ENCODE measurements at places on chromosomes 2 and 18. TPM values are rescaled to one million over a fixed set of nuclear protein-coding genes. Genes with fewer than 3 reads are reported as not detected.

DNA sequence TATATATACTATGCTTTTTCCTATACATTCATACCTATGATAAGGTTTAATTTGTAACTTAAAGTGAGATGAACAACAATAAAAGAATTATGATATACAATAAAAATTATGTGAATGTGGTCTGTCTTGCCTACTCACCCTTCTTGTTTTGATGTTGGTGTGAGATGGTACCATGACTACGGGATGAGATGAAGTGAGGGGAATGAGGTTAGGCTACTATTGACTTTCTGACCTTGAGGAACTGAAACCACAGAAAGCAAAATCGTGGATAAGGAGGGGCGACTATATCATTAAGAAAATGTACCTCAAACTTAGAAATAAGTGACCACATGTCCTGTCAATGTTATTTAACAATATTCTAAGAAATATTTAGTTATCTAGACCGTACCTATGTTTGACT, 103.9 kb upstream of the PPP1CB start:
- DNase-seq: no peak

DNA sequence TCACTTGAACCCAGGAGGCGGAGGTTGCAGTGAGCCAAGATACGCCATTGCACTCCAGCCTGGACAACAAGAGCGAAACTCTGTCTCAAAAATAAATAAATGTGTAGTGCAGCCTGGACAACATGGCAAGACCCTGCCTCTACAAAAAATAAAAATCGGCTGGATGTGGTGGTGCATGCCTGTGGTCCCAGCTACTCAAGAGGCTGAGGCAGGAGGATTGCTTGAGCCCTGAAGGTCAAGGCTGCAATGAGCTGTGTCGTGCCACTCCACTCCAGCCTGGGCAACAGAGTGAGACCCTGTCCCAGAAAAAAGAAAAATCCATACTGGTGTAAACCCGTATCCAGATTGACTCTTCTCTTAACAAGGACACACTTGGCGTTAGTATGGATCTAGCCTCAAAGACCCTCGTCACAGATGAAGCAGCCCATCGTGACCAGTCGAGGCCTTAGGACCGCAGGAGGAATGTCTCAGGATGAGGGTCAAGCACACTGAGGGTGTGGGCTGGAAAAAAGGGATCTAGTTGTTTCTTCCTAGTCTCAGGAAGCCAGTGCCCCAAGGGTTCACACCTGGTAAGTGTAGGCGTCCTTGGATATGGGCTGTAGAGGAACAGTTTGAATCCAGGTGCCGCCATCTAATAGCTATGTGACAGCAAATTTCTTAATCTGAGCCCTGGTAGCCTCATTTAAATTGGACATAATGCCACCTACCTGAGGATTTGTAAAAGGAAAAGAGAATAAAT, 4.0 kb upstream of the GPBAR1 start:
- no peak for DNase-seq

DNA sequence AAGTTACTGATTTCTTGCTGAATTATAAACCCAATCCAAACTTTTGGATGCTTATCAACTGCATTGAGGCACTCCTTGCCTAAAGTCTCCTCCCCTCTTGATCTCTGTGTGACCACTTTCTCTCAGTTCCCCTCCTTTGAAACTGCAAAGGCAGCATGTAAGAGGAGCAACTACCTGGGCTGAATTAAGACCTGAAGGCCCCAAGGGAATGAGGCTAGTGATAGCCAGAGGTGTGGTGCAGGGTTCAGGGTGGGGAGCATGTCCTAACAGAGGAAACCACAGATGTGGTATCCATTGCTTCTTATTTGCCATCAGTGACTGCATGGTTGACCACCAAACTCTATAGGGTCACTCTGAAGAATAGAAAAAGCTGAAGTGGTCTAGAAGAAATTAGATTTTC, 557.9 kb downstream of the TNS1 start:
- no peak for DNase-seq

GRCh38 chr2:144650907-144651306, 131.0 kb upstream of the ZEB2 start:
- no peak for DNase-seq

DNA sequence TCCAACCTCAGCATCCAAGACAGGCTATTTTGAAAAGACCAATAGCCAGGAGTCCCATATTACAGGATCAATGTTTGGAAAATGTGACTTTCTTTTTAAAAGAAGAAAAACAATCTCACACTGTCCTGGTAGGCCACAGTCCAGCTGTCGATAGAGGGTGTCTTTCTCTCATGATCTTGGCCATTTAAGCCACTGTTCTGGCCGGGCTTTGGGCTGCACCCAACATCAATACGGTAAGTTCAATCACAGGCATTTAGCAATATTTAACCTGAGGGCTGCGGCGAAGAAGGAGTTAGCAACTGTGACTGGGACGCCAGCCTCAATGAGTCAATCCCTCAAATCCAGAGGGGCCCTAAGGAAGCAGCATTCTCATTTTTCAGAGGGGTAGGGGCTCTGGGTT, 69.0 kb downstream of the CELF4 start:
- DNase-seq: no peak

DNA sequence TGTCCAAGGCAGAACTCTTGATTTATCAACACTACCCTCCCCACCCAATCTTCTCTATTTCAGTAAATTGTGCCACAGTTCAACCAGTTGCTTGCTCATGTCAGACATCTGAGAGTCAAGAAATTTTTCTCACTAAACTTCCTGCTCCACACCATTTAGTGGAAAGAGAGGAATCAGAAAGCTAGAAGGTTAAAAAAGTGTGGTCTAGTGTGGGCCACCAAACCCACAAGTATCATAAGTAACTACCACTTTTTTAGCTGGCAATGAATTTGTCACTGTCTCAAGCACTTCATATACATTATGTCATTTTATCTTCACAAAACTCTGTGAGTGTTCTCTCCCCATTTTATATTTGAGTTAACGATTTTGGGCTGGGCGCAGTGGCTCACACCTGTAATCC, 16.6 kb upstream of the MSTN start:
- DNase-seq: no peak

DNA sequence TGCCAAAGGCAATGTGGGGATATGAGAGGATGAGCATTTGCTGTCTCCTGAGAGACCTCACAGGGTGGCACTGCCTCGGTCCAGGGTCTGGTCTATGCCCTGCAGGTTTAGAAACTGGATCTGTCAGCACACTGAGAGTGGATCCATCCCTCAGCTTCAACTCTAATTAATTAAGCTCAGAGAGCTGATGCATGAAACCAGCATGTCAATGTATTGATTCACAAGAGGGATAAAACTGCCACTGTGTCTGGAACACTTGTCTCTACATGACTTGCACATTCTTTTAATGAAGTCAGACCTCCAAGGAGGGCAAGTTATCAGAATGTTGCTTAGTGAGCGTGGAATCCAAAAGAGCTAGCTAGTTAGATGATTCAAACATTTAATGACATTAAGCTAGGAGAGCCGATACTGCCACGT, 22.5 kb upstream of the POLE4 start:
- DNase-seq: no peak

CAVIN2 gene
- total RNA-seq: not detected

DIS3L2 gene
- 29.5 TPM for total RNA-seq

All from CD8-positive, alpha-beta memory T cell (primary cell).